ENCODE measurements at places on chromosomes 7 and 10.

DNA sequence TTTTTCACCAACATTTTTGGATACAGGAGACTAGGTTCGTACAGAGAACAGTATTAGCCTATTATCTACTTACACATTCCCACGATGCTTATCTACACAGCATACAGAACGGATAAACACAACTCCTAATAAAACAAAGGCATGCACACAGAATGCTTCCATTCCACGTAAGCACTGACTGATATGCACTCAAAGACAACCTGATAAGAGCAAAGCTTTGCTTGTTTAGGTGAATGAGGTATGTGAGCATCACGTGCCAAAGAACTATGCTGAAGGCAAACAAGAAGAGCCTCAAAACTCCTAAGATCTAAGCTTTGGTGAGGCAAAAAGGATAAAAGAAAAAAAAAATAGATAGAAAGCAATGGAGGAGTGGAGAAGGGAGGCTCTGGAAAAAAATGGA is 413.5 kb upstream of the LRRN3 start:
- DNase-seq: no peak

GRCh38 chr7:41002741-41003610 is 699.9 kb downstream of the INHBA start:
- DNase-seq: peak; percentile 7

- no peak for DNase-seq
Observed at GRCh38 chr7:117012284-117012683, 59.0 kb downstream of the ST7 start.

- DNase-seq: no peak
Observed at GRCh38 chr10:22243321-22243720, 25.5 kb upstream of the EBLN1 start.

- DNase-seq: peak; percentile 48
Observed at GRCh38 chr10:59718257-59718656, 8.6 kb upstream of the SLC16A9 start.

DNA sequence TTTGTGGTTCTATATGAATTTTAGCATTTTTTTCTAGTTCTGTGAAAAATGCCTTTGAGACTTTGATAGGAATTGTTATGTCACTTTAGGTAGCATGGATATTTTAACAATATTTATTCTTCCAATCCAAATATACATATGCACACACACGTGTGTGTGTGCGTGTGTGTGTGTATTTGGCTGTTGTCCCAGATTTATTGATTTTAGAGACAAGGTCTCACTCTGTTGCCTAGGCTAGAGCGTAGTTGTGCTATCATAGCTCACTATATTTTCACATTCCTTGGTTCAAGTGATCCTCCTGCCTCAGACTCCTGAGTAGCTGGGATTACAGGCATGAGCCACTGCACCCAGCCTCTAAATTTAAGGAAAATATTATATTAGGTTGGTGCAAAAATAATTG is 162.5 kb upstream of the TRIM24 start:
- no peak for DNase-seq

DNA sequence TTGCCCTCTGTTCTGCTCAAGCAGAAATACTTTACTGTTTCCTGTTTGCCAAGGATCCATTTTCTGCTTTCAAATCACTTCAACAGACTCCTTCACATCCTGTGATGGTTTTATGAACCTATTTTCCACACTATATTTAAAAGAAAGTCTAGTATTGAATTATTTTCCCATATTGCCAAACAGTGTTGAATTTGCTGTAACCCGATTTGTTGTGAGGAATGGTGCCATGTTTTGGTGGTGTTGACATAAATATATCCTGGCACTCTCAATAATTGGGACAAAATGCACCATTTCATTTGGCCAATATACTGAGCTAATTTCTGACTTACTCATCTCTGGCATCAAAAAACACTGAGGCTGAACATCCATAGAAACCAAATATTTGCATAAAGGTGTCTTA is 615.4 kb upstream of the SEMA3D start:
- DNase-seq: peak; percentile 14

- DNase-seq: no peak
Observed at GRCh38 chr7:130732980-130733930, 752 bp downstream of the KLF14 start.

- DNase-seq: no peak
Observed at GRCh38 chr10:76882245-76882644, 755.4 kb downstream of the KCNMA1 start.

GRCh38 chr7:155710530-155710929 is 66.1 kb downstream of the RBM33 start:
- no peak for DNase-seq

GRCh38 chr7:567305-567883 is 47.7 kb upstream of the PDGFA start:
- no peak for DNase-seq

GRCh38 chr10:16954280-16955030 is 137.2 kb upstream of the RSU1 start:
- DNase-seq: no peak

DNA sequence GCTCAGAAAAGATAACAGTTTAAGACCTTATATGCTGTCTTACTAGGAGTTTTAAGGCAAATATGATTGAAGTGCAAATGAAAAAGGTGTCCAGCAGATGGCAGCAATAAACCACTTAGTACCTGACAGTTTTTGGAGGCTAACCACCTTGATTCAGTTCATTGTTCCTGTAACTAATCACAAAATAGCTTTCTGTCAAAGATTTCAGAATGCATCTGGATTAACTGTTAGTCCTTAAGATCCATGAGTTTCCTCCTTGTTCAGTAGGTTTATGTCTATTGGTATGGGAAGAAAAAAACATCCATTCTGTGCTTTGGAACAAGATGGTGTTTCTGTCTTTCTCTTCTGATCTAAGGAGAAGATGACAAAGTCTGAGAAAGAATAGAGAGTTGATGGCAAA is 46.6 kb downstream of the CCSER2 start:
- DNase-seq: peak; percentile 84

DNA sequence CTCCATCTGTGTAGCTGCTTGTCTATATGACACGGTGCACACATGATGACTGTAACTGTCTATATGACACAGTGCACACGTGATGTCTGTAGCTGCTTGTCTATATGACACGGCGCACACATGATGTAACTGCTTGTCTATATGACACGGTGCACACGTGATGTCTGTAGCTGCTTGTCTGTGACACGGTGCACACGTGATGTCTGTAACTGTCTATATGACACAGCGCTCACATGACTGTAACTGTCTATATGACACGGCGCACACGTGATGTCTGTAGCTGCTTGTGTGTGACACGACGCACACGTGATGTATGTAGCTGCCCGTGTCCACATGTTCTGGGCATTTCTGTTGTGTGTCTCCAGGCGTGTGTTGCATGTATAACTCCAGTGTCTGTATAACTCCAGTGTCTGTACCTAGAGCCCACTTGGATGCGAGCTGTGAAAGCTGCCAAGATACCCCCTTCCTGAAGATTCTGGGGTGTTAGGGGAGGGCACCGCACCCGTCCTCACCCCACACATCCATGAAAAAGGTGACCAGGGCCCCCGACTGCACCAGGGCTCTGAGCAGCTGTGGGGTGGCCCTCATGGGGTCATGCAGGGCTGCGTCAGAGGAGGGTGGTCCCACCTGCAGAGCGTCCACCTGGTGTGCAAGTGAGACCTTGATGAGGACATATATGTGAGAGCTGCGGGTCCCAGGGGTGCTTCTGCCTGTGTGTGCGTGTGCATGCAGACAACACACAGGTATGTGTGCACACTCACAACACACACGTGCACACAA is 137.9 kb downstream of the ELFN1 start:
- no peak for DNase-seq

GRCh38 chr7:101542527-101543241 is 86.4 kb downstream of the MYL10 start:
- DNase-seq: peak; percentile 79

DNA sequence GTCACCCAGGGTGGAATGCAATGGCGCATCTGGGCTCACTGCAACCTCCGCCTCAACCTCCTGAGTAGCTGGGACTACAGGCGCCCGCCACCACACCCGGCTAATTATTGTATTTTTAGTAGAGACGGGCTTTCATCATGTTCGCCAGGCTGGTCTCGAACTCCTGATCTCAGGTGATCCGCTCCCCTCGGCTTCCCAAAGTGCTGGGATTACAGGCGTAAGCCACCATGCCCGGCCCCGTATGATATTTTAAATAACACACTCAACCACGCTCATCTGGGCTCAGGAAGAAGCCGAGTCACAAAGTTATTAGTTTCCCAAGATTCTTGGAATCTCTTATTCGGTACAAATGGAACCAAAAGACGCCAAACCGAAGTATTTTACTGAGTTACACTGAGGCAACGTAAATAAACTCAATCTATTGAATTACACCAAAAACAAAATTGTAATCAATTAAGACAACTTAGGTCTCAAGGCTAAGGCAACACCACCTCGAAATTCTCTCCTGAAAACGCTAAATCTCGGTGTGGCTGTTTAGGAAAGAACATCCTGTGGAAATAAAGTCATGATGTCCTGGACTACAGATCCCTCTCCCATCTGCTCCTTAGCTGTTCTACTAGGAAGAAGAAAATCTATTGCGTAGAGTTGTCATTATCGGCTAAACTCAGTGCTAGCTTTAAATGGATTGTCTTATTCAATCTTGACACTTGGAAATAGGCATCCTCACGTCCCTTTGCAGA is 910 bp downstream of the ARHGAP19 start:
- DNase-seq: no peak

DNA sequence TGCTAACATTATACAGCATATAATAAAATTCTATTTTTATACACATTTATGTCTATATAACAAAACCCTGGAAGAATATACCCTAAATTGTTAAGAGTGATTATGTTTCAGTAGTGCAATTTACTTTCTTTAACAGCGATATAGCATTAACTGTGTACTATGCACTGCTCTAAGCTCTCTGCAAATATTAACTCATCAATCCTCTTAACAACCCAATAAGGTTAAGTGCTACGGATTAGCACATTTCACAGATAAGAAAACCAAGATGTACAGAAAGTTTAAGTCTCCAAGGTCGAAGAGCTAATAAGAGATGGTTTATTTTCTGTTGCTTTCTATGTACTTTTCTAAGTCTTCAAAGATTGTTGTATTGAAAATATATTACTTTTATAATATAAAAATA is 95.8 kb downstream of the SEMA3C start:
- no peak for DNase-seq

DNA sequence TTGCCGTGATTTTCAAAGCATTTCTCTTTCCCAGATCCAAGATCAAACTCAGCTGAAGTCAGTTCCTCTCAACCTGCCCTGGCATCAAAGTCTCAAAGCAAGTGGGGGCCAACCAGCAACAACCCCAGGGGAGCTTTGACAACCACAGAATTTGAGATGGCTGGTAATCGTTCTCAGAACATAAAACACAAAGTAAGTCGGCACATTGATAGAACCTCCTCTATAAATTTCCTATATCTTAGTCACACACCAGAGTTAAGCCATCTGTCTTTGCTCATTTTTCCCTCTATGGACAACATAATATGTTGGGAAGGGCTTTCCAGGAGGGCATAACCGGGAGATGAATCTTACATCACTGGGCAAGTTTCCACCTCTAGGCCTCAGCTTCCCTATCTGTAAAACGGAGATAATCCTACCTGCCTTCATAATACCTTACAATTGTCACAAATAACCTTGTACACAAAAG is 1.2 kb upstream of the DNAJC9 start:
- DNase-seq: no peak

- no peak for DNase-seq
Observed at GRCh38 chr7:24283554-24283896, 465 bp upstream of the NPY start.

DNA sequence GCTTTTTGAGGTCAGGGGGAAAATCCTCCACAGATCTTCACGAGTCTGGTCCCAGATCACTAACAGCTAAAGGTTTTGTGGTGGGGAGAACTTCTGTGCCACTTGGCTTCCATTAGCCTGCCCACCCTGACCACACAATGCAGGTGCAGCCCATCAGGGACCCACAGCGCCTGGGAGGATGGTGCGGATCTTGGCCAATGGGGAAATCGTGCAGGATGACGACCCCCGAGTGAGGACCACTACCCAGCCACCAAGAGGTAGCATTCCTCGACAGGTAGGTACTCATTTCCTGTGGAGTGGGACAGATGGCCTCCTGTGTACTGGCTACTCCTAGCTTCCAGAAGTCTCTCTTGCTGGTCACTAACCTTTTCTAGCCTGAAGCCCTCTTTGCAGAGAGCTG is 1.5 kb downstream of the FAM241B start:
- DNase-seq: no peak

DNA sequence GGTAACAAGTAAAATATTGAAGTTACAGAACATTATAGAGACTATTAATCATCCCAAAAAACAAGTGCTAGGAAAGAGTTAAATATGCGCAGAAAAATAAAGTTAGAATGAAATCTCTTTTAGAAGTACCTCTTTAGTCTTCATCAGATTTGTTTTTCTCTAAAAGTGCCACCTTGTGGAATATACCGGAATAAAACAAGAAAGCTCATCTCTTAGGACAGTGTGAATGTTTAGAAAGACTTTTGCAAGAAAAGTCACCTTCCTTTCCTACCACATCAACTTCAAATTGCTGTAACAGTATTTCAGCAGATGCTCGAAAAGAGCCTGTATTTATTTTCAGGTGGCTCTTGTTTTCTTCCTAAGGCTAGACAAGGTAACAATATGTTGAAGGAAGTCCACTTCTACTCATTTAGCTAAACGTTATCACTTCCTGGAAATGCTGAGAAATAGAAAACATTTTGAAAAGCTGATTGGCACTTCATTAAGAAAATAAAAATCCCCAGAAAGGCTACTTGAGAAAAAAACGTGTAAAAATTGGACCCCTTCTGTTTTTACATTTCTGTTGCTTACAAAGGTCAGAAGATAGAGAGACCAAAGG is 19.8 kb upstream of the FAM133B start:
- DNase-seq: peak; percentile 37
